ENCODE measurements at places on chromosomes 3 and 15. TPM values are rescaled to one million over a fixed set of nuclear protein-coding genes. Genes with fewer than 3 reads are reported as not detected.

DNA sequence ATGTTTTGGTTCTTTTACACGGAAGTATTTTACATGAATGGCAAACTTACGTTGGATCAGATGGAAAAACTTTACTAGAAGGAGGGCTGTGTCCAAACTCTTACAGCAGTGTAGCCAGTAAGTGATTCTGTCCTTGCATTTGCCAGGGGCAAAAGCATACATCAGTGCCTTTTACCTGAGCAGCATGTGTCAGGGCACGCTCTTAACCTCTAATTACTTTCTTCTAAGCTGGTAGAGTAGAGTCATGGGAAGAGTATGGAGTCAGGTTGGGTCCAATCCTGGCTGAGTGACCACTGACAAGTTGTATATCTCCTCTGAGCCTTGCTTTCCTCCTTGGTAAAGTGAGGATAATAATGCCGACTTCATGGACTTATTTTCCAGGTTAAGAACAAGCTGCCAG is 47.1 kb downstream of the RYR3 start:
- no peak overlapping the region for H3K27ac ChIP-seq
- DNase-seq = no peak
- no peaks in the 10 kb centered on the region for H3K27me3 ChIP-seq
- H3K4me3 ChIP-seq = no peak overlapping the region

Gene SLC24A5
- not detected for total RNA-seq

- DNase-seq = no peak
- no peak overlapping the region for H3K4me3 ChIP-seq
- no peaks in the 10 kb centered on the region for H3K27me3 ChIP-seq
Observed at GRCh38 chr3:143726727-143727126, 121.5 kb downstream of the SLC9A9 start.

Gene RYR3
- total RNA-seq = not detected

- H3K36me3 ChIP-seq = no peaks in the 10 kb centered on the region
- H3K27ac ChIP-seq = no peak overlapping the region
- H3K4me3 ChIP-seq = no peak overlapping the region
- H3K27me3 ChIP-seq = no peaks in the 10 kb centered on the region
- no peak for DNase-seq
Observed at GRCh38 chr3:16372362-16373292, 107.6 kb downstream of the OXNAD1 start.

GRCh38 chr3:189167027-189167766 is 4.6 kb upstream of the TPRG1 start:
- H3K4me1 ChIP-seq = no peaks in the 10 kb centered on the region
- H3K36me3 ChIP-seq = no peaks in the 10 kb centered on the region
- DNase-seq = no peak
- no peak overlapping the region for H3K4me3 ChIP-seq
- no peaks in the 10 kb centered on the region for H3K27me3 ChIP-seq

DNA sequence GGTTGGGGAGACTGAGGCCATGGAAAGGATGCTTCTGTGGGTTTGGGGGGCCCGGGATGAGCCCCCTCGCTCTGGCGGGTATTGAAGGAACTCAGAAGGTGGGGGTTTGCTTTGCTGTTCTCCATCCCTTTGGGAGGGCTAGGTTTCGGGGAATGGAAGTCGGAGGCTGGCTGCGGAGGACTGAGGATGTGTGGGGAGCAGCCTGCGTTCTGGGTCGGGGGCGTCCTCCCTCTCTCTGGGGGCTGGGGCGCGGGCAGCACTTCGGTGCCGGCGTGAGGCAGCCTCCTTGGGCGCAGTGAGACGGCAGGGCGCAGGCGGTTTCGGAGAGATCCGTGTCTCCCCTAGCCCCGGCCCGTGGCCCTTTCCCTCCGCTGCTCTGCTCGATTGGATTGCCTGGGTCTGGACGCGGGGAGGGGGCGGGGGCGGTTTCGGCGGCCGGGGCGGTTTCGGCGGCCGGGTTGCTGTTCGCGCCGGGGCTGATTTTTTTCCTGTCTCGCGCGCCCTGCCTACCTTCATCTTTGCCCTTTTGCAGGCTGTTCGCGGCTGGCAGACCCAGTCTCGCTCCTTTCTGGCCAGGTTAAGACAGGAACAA is 1.4 kb downstream of the PTPRG start:
- 0 out of 2 replicates have a peak, but pooled peaks cover 4% of the 10 kb centered on the region for H3K4me1 ChIP-seq
- no peak overlapping the region for H3K4me3 ChIP-seq
- H3K27me3 ChIP-seq = 0 out of 2 replicates have a peak, but pooled peaks cover 5% of the 10 kb centered on the region
- no peak for DNase-seq
- H3K36me3 ChIP-seq = no peaks in the 10 kb centered on the region

DNA sequence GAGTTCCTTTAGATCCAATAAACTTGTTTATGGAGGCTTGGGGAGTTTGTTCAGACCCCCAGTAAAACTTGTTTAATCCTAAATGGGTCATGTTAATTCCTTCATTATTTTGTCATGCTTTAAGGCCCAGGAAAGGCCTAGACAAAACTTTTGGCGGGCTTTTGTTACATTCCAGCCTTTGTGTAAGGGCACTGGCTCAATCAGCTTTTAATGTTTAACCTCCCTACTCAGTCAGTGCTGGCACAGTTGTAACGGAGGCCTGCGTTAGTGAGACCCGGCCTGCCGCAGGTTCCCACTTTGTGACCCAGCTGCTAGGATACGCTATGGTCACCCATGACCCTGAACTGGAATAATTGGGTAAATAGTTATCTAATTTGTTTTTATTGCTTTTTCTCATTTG is 59.2 kb downstream of the OXSM start:
- H3K36me3 ChIP-seq = no peaks in the 10 kb centered on the region
- DNase-seq = no peak
- no peak overlapping the region for H3K27ac ChIP-seq
- no peaks in the 10 kb centered on the region for H3K27me3 ChIP-seq
- H3K4me1 ChIP-seq = no peaks in the 10 kb centered on the region

Gene CNTN4
- not detected for total RNA-seq

Gene GPR15
- 0.13 TPM for total RNA-seq

DNA sequence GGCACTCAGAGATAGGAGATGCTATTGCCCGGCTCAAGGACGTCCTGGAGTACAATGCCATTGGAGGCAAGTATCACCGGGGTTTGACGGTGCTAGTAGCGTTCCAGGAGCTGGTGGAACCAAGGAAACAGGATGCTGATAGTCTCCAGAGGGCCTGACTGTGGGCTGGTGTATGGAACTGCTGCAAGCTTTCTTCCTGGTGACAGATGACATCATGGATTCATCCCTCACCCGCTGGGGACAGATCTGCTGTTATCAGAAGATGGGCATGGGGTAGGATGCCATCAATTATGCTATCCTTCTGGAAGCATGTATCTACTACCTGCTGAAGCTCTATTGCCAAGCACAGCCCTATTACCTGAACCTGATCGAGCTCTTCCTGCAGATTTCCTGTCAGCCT is 26.4 kb downstream of the BCL2A1 start:
- no peak for DNase-seq
- no peaks in the 10 kb centered on the region for H3K36me3 ChIP-seq
- no peak overlapping the region for H3K4me3 ChIP-seq
- H3K27ac ChIP-seq = no peak overlapping the region
- H3K27me3 ChIP-seq = no peaks in the 10 kb centered on the region

DNA sequence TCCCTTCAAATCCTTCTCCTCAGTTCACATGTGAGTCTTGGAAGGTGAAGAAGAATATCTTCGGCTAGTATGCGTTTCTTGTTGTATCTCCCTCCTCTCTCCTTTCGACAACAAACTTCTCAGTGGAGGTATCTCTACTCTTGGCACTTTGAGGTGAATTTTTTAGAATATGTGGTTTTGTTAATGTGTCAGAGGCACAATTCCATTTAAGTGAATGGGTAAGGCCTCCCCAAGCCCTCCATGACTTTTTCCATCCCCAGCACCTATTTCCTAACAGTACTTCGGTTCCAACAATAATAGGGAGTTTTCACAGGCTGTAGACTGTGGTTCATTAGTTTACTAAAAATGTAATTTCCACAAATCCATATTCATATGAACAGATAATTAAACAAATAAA is 74.2 kb downstream of the TM4SF4 start:
- H3K27me3 ChIP-seq = peaks cover 19% of the 10 kb centered on the region
- H3K4me3 ChIP-seq = no peak overlapping the region
- H3K27ac ChIP-seq = no peak overlapping the region
- H3K4me1 ChIP-seq = no peaks in the 10 kb centered on the region

Gene UBL7
- 51.7 TPM for total RNA-seq

Gene FANCD2
- 59.4 TPM for total RNA-seq

DNA sequence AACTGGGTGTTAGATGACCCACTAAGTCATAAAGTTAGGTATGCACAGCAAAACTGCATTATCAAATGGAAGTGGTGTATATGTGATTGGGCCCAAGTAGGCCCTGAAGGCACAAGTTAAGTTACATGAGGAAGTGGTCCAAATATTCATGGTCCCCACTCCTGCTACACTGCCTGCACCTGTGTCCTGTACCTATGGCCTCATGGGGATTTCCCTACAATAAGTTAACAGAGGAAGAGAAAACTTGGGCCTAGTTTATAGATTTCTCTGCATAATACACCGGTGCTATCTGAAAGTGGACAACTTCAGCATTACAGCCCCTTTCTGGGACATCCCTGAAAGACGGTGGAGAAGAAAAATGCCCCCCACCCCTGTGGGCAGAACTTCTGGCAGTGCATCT is 41.5 kb downstream of the STRIT1 start:
- no peak overlapping the region for H3K4me3 ChIP-seq
- H3K27me3 ChIP-seq = no peaks in the 10 kb centered on the region
- peaks cover 22% of the 10 kb centered on the region for H3K4me1 ChIP-seq
- H3K27ac ChIP-seq = no peak overlapping the region
- no peak for DNase-seq
- H3K36me3 ChIP-seq = no peaks in the 10 kb centered on the region

DNA sequence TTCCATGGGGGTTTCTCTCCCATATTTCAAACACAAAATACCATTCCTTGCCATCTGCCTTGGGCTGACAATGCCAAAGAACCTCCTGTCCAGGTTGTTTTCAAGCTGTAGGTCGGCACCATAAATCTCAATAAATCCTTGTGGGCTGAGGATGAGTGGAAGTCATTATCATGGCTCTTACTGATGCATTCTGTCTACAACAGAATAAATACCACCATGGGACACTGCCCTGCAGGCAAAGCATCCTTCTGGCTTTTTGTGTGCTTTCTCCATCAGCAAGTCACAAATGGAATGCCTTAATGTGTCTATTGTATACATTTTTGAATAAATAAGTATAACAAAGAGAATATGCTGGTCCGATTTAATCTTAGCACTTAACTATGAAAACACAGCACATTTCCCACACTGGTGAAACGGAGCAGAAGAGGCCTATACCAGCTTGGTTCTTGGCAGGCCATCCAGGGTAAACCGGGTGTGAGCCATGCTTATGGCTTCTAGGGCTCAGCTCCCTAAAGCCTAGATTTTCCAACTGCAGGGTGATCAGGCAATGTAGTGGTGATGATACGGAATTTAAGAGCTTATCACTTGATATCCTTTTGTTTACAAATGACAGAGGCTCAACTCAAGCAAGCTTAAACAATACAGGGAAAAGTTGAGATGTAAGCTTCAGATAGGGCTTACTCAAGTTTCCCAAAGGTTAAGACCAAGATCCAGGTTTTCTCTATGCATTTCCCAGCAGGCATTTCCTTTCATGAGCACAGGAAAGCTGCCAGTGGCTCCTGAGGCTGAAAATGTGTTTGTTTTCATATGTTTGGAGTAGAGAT is 133.2 kb upstream of the LRTM1 start:
- no peak overlapping the region for H3K4me3 ChIP-seq
- no peaks in the 10 kb centered on the region for H3K4me1 ChIP-seq
- no peaks in the 10 kb centered on the region for H3K36me3 ChIP-seq

- H3K4me3 ChIP-seq = no peak overlapping the region
- DNase-seq = no peak
- no peak overlapping the region for H3K27ac ChIP-seq
- no peaks in the 10 kb centered on the region for H3K27me3 ChIP-seq
- H3K4me1 ChIP-seq = no peaks in the 10 kb centered on the region
Observed at GRCh38 chr15:29018120-29018805, 132.5 kb downstream of the APBA2 start.

- H3K27me3 ChIP-seq = no peaks in the 10 kb centered on the region
- no peak overlapping the region for H3K27ac ChIP-seq
- H3K36me3 ChIP-seq = peaks cover 7% of the 10 kb centered on the region
- no peaks in the 10 kb centered on the region for H3K4me1 ChIP-seq
Observed at GRCh38 chr15:78018946-78019644, 58.4 kb downstream of the TBC1D2B start.

DNA sequence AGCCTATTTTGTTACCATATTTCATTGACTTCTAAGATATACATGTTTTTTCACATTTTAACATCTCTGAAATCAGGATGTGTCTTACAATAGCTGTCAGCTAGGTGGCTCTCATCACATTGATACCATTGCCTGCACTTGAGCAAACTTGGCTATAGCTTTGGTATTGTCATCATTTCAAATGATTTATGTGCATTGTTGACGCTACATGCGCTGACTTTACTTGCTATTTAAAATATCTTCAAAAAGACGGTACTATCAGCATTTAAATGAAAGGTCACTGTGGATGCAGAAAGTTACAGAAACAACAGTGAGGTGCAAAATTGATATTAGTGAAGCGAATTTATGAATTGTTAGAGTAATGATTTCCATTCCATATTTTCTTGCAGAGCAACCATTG is 54.0 kb upstream of the ABHD2 start:
- no peak for DNase-seq
- no peaks in the 10 kb centered on the region for H3K36me3 ChIP-seq
- H3K27ac ChIP-seq = no peak overlapping the region
- H3K4me1 ChIP-seq = peaks cover 8% of the 10 kb centered on the region

- H3K36me3 ChIP-seq = peaks cover 32% of the 10 kb centered on the region
- peak overlapping the region; percentile 89 for H3K27ac ChIP-seq
- peaks cover 11% of the 10 kb centered on the region for H3K4me1 ChIP-seq
- H3K27me3 ChIP-seq = no peaks in the 10 kb centered on the region
- H3K4me3 ChIP-seq = peak overlapping the region; percentile 62
Observed at GRCh38 chr15:66581972-66582537, 16.3 kb upstream of the LCTL start.

- H3K4me3 ChIP-seq = no peak overlapping the region
- no peaks in the 10 kb centered on the region for H3K36me3 ChIP-seq
- no peak for DNase-seq
Observed at GRCh38 chr15:48289628-48290027, 41.6 kb upstream of the DUT start.

GRCh38 chr15:77019521-77020331 is 24.8 kb downstream of the PSTPIP1 start:
- DNase-seq = no peak
- no peak overlapping the region for H3K27ac ChIP-seq
- H3K27me3 ChIP-seq = peaks cover 4% of the 10 kb centered on the region
- H3K4me1 ChIP-seq = no peaks in the 10 kb centered on the region

Gene MRPS25
- total RNA-seq = 129 TPM

- no peaks in the 10 kb centered on the region for H3K36me3 ChIP-seq
- H3K27me3 ChIP-seq = no peaks in the 10 kb centered on the region
- H3K4me3 ChIP-seq = no peak overlapping the region
Observed at GRCh38 chr3:177905173-177906125, 630.8 kb upstream of the KCNMB2 start.
